Type B pancreatic cell (in vitro differentiated cells): ENCODE measurements at places on chromosomes 5 and 9. TPM values are rescaled to one million over a fixed set of nuclear protein-coding genes. Genes with fewer than 3 reads are reported as not detected.

DNA sequence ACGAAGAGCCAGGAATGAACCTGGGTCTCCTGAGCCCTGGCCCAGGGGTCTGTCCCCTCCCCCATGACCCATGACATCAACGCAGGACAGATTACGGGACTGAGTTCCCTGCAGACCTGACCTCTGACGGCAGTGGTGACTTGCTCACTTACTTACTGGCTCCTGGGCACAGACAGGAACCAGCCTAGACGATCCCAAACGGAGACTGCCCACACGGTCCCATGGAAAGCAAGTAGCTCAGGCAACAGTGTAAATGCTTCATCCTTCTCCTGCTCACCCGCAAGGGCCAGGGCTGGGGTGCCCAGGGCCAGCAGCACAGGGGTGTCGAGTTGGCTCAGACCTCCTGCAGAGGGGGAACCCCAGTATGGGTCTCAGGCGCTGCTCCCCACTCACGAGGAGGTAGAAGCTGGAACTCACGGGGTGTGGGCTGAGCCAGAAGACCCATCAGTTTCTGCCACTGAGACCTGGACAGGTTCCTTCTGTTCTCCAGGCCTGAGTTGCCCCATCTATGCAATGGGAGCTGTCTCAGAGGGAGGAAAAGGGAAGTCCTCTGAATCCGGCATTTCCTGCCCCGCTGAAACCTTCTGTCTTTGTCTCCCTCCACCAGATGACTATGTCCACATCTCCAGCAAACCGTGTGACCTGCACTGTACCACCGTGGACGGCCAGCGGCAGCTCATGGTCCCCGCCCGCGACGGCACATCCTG lies 5.6 kb downstream of the ADAMTSL2 start:
- no peak overlapping the region for H3K4me3 ChIP-seq
- H3K27ac ChIP-seq, result no peak overlapping the region
- peaks cover 8% of the 10 kb centered on the region for H3K27me3 ChIP-seq
- H3K36me3 ChIP-seq, result no peaks in the 10 kb centered on the region

Gene TMEM267
- total RNA-seq, result 11.4 and 11.6 TPM in 2 replicates

Gene FOXD1
- total RNA-seq, result 1.3 and 15.9 TPM in 2 replicates

- no peaks in the 10 kb centered on the region for H3K4me1 ChIP-seq
- H3K27ac ChIP-seq, result no peak overlapping the region
- no peak overlapping the region for H3K4me3 ChIP-seq
- H3K36me3 ChIP-seq, result no peaks in the 10 kb centered on the region
- no peak for DNase-seq
- H3K27me3 ChIP-seq, result no peaks in the 10 kb centered on the region
These were observed 8.2 kb downstream of the CERCAM start for GRCh38 chr9:128428644-128429512.

DNA sequence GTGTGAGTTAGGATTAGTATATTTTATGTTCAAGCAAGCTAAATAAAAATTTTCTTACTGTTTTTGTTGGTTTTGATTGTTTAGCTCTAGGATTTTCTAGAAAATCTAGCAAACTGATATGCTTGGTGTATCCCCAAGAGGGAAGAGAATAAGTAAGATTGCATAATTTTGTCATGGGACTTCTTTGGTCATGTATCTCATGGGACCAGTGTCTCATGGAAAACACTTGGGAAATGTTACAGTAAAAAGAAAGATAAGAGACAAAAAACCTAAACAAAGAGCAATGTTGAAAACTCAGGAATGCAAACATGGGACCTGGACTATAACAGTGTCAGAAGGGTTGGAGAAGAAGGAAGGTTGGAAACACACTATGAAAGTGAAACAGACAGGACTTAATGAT lies 119.4 kb downstream of the TLR4 start:
- no peak for DNase-seq
- no peaks in the 10 kb centered on the region for H3K4me1 ChIP-seq
- no peaks in the 10 kb centered on the region for H3K27me3 ChIP-seq
- no peaks in the 10 kb centered on the region for H3K36me3 ChIP-seq
- no peak overlapping the region for H3K4me3 ChIP-seq

DNA sequence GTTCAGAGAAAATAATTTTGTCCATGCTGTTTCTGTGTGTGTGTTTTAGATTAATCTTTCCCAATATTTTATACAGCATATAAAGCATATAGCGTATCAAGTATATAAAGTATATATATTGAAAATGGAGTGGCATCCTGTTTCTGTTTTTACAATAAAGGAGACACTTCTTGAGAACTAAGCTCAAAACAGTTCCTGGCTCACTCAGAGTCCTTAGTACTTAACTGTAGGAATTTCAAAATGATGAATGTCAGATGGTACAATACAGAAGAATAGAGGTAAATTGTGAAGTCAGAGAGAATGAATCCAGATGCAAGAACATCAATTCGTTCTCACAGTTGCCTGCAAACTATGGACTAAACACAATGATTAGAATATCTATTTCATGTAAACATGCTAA lies 68.7 kb upstream of the TAS2R1 start:
- peaks cover 23% of the 10 kb centered on the region for H3K4me1 ChIP-seq
- H3K27ac ChIP-seq, result no peak overlapping the region
- no peak for DNase-seq
- H3K36me3 ChIP-seq, result no peaks in the 10 kb centered on the region
- H3K4me3 ChIP-seq, result no peak overlapping the region
- H3K27me3 ChIP-seq, result peaks cover 2% of the 10 kb centered on the region

GRCh38 chr9:17531642-17532254 lies 47.1 kb upstream of the SH3GL2 start:
- H3K4me1 ChIP-seq, result peaks cover 6% of the 10 kb centered on the region
- H3K36me3 ChIP-seq, result no peaks in the 10 kb centered on the region
- no peak overlapping the region for H3K27ac ChIP-seq
- no peak for DNase-seq

- no peak overlapping the region for H3K27ac ChIP-seq
- H3K4me1 ChIP-seq, result peaks cover 7% of the 10 kb centered on the region
- H3K4me3 ChIP-seq, result no peak overlapping the region
- H3K27me3 ChIP-seq, result no peaks in the 10 kb centered on the region
- peaks cover 45% of the 10 kb centered on the region for H3K36me3 ChIP-seq
These were observed 46.6 kb downstream of the CD180 start for GRCh38 chr5:67149951-67150523.

Gene NTNG2
- 2.6 and 4.0 TPM in 2 replicates for total RNA-seq

Gene PHYHD1
- 10.0 and 14.3 TPM in 2 replicates for total RNA-seq

Gene GARIN3
- total RNA-seq, result not detected in 2 replicates

Gene RHOBTB3
- total RNA-seq, result 41.7 and 76.3 TPM in 2 replicates

DNA sequence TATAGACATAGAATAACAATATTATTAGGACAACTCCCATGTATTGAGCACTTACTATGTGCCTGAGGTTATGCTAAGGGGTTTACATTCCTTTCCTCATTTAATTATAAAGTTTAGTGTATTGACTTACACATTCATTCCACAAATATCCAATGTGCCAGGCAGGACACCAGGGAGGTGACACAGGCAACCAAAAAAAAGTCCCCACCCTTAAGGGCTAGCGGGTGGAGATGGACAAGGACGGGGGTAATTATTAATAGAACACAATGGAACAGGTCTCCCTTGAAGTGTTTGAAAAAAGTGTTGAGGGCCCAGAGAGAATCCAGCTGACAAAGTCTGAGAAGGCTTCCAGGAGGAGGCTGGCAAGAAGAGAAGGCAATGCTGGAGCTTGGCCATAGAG lies 5.7 kb downstream of the TBC1D2 start:
- no peak for DNase-seq
- H3K4me3 ChIP-seq, result peak overlapping the region; percentile 54
- peak overlapping the region; percentile 32 for H3K27ac ChIP-seq
- H3K36me3 ChIP-seq, result peaks cover 9% of the 10 kb centered on the region
- H3K4me1 ChIP-seq, result peaks cover 40% of the 10 kb centered on the region

GRCh38 chr9:87760529-87760928 lies 34.6 kb downstream of the CTSL start:
- H3K27ac ChIP-seq, result no peak overlapping the region
- H3K36me3 ChIP-seq, result no peaks in the 10 kb centered on the region
- DNase-seq, result no peak
- no peak overlapping the region for H3K4me3 ChIP-seq
- no peaks in the 10 kb centered on the region for H3K27me3 ChIP-seq
- no peaks in the 10 kb centered on the region for H3K4me1 ChIP-seq

Gene ADAMTSL2
- 0.57 and 0.65 TPM in 2 replicates for total RNA-seq
